ENCODE measurements at places on chromosomes 5 and 9.

- DNase-seq = no peak
These were observed 670.3 kb downstream of the TLE4 start for GRCh38 chr9:80242022-80242421.

DNA sequence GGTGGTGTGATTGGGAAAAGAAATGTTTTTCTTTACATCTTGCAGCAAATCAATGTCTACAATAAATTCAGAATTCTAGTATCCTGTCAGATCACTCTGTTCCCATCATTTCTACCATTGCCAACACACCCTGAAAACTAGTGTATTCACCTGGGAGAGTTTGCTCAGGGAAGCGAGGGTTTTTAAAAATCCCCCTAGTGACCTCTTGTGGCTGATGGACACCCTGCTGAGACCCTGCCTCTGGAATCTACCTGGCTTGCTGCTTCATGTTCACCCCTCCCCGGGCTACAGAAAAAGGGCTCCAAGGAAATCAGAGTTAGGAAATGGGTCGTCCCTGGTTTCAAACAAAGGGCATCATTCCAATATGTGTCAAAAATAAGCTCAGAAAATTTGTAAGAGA lies 21.4 kb upstream of the ALDOB start:
- DNase-seq = no peak

DNA sequence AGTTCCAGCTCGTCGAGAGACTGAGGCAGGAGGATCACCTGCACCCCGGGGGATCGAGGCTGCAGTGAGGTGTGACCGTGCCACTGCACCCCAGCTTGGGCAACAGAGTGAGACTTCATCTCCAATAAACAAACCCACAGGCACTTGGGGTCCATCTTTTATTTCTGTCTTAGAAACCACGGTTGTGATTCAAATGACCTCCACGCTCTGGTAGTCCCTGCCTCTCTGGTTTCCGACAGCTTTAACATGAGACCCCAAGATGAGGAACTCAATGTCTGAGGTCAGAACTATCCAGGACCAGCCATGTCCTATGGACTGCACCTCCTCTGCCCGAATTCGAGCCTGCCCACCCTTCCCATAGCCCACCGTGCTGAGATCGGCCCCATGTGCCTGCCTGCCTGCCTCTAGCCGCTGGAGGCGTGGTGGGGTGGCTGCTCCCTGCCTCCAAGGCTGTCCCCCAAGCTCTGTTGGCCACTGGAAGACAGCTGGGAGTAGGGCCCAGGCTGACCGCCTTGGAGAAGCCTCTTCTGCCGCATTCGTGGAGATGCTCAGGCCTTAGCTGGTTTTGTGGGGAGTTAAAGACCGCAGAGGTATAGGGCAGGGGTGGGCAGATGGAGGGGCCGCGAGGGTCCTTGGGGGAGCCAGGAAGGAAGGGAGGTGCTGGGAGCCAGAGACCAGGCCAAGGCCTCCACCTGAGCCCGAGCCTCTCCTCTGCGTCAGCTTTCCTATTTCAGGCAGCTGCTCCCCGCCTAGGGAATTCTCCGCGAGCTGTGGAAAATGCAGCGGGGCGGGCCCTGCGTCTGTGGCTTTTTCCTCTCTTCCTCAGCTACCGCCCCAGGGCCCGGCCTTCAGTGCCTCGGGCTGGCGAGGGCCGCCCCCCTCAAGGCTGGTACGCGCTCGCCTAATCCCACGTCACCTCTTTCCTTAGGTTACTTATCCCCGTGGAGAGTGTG lies 6.9 kb upstream of the WDR5 start:
- no peak for DNase-seq

DNA sequence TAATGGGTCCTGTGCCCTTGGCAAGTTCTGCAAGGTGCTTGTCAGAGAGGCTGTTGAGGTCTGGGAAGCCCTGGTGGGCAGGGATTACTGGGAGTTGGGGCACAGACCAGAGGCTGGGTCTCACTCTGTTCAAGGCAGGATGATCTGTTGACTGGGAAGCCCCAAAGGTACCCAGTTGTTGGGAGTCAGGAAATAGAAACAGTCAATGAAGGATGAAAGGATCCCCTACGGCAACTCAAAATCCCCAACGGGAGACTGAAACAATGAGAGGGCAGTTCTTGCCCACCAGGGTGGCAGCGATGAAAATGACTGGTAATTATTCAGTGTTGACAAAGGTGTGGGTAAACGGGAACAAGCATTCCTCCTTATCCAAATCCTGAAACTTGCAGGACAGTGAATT lies 31.2 kb downstream of the BNIP1 start:
- DNase-seq = no peak

DNA sequence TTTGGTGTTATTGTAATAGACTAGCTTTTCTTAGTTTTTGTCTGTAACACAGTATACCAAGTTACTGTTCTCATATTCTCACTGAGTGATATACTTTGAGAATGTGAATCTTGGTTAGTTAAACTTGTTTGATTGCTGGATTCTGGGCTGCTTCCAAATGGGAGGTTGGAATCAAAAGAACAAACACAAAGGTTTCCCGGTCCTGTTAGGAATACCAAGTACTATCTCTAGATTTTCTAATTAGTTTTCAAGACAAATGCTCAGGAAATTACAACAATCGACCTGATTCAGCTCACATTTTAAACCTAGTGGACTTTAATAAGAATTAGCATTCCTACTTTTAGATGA lies 244.3 kb downstream of the CSNK1G3 start:
- no peak for DNase-seq

DNA sequence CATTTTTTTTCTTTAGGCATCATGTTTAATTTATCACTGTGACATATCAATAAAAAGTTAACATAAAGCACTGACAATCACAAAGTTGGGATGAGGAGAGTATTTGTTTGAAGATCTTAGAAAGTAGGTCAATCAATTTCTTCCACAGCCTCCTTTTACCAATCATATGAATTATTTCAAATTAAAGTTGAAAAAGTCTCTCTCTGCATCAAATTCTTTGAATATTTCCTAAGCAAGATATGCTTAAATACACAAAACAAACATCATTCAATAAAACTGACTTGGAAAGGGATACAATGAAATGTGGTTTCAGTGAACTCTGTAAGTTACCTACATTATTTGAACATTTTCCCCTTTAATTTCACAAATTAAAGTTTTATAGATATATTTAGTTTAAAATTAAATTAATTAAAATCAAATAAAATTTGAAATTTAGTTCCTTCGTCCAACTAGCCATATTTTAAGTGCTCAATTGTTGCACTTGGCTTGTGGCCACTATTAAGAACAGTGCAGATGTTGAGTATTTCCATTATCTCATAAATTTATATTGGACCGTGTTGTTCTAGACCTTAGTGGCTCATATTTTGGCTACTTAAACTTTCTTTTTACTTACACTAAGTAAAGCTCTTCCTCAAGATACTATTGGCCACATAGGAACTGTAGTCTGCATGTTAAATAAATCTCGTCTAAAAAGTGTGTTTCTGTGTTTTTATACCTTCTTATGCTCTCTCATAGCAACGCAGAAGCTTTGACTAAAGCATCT lies 949.7 kb upstream of the NUDT12 start:
- DNase-seq = no peak

GRCh38 chr5:143924311-143924978 lies 112.5 kb downstream of the HMHB1 start:
- DNase-seq = no peak

- DNase-seq = no peak
These were observed 4.7 kb upstream of the PANK3 start for GRCh38 chr5:168583742-168584482.

DNA sequence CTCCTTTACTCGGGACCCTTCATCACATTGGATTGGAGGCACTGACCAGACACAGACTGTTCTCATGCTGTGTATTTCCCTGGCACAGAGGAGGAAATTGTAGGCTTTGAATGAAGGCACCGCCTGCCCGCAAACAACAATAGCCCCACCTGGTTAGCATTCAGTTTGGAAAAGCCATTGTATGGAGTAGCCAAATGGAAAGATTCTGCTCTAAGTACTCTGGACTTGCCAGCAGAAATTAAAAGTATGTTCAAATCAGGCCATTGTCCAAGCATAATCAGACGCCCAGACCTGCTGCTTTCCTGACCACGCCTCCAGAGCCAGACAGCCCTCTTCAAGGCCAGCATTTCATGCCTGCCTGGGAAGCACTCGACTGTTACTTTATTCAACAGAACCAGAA lies 8.0 kb upstream of the SEMA4D start:
- DNase-seq = no peak

DNA sequence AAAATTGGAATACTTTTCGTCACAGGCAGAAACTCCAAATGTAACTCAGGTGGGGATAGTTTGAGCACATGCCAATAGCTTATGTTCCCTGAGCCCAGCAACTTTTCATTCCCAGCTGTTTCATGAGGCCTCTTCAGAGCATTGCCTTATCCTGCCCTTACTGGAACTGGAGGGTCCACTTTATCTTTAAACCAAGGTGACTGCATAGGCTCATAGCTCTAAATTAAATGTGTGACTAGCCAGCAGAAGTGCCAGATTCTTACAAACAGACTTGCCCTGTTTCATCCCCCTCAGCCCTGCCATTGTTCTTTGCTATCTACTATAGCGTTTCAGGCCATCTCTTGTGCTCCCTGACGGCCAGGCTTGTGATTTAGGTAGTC lies 8.1 kb upstream of the LCP2 start:
- DNase-seq = no peak

GRCh38 chr5:6492934-6493333 lies 44.3 kb downstream of the UBE2QL1 start:
- no peak for DNase-seq

DNA sequence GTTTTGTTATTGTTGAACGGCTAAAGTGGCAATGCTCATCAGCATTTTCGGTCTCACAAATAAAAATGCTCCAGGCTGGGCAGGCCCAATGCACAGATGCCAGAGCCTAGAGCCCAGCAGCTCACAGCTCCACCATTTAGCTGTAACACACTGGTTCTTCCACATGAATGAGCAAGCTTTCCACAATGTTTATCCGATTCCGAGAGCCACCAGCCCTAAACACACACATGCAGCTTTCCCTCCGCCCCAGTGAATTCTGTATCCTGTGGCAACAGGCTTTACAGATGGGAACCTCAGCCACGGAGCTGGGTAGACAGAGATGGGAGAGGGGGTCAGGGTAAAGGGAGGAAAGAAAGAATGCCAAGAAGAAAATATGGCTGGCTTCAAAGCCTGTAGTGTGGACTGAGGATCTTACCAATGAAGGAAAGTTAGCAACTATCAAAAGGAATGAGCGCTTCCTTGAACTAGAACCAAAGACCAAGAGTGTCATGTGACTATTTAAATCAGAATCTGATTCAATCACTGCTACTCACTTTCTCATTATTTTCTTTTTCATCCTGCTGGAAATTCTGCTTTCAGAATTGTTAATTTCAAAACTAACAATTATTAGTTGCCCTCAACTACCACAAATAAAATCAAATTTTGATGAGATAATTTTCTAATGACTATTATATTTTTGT lies 77.1 kb downstream of the MRPS27 start:
- DNase-seq = no peak

GRCh38 chr5:144202072-144202471 lies 31.4 kb downstream of the KCTD16 start:
- DNase-seq = no peak

DNA sequence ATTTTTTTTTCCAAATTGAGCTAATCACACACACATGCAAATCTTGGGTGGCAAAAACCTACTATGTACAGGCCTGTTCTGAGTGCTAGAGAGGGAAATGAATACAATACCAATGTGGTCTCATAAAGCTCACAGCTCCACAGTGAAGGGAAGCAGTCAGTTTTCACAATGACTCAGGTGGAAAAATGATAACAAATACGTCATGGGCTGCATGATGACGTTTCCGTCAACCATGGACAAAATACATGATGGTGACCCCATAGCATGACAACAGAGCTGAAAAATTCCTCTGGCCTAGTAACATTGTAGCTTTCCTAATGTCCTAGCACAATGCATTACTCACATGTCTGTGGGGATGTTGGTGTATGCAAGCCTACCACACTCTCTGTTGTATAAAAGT lies 252.5 kb downstream of the TRIM32 start:
- no peak for DNase-seq

- DNase-seq = no peak
These were observed 86.2 kb downstream of the FEM1C start for GRCh38 chr5:115458416-115458815.

DNA sequence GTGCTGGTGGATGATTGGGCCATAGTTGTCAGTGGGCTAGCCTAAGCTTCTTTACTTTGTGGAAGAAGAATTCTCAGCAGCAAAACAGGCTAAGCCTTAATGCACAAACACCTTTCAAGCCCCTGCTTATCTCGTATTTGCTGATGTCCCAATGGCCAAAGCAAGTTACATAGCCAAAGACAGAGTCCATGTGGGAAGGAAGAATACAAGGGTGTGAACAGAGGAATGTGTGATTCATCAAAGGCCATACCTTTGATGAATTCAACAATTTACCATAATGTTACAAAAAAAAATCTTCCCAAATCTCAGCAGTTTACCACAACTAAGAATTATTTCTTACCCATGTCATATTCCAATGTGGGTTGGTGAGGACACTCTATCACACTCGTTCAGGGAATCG lies 1.2 kb upstream of the YTHDC2 start:
- DNase-seq = no peak

- no peak for DNase-seq
These were observed 4.8 kb upstream of the NFIL3 start for GRCh38 chr9:91428436-91428835.

- DNase-seq = no peak
These were observed 71.9 kb downstream of the ANXA1 start for GRCh38 chr9:73223594-73223993.

DNA sequence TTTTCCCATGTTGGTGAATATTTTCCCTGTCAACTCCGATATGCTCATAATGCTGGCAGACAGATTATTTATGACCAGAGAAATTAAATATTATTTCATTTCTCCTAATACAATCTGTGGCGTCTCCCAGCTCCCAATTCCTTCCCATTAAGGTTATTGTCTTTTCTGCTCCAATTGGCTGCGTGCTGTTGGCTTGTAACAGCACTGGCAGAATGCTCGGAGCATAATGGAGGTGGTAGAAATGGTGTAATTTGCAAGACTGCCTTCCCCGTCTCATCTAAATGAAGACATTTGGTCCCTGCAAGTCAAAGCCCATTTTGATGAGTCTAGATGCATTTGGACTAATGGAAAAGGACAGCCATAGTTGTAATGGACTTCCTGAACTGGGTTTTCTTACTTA lies 601.7 kb downstream of the BRINP1 start:
- no peak for DNase-seq

GRCh38 chr9:129596541-129597331 lies 24.2 kb downstream of the C9orf50 start:
- no peak for DNase-seq

DNA sequence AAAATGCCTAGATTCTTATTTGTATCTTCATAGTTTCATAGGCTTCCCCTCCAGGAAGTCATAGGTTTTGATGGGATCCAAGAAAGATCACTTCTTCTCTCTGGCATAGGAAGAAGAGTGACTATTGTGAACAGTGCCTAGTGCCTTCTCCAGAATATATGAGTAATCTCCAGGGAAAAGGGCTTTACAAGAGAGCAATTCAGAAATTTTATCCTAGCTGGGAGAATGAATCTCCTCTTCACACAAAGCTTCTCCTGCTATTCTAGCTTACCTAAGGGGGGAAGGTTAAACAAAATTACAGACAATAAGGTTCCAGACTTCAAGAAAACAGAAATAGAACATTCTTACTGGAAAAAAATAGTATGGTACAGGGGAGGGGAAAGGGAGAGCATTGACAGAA lies 1193.3 kb upstream of the CDH6 start:
- DNase-seq = no peak

Measured in T-helper 17 cell (primary cell).